Brain pericyte (primary cell): ENCODE measurements at places on chromosomes 3 and 15.
A peak's percentile ranks its signal among the peaks of the same experiment; 100 is the strongest.

GRCh38 chr3:127985655-127986225, 66.5 kb upstream of the SEC61A1 start:
- DNase-seq, result no peak

DNA sequence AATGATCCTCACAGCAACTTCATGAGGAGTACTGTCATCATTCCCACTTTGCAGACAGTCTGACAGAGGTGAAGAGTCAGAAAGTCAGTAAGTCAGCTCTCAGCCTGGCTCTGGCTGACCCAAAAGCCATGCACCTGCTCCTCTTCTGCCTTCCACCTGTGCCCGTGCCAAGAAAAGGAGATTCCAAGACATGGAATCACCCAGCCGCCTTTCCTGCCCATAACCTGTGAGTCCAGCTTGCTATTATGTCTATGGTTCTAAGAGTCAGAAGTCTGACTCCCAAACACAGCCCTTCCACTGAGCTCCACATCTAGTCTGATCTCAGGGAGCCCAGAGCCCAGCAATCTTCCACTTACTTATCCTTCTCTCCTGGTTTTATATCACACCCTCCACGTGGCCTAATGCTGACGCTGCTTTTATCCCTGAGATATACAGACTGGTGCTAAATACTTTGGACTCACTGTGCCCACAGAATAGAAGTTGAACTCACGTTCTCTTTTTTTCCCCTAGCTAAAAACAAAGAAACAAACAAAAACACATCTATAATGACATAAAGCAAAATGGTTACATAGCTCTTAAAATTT, 66.0 kb downstream of the PLD1 start:
- no peak for DNase-seq

DNA sequence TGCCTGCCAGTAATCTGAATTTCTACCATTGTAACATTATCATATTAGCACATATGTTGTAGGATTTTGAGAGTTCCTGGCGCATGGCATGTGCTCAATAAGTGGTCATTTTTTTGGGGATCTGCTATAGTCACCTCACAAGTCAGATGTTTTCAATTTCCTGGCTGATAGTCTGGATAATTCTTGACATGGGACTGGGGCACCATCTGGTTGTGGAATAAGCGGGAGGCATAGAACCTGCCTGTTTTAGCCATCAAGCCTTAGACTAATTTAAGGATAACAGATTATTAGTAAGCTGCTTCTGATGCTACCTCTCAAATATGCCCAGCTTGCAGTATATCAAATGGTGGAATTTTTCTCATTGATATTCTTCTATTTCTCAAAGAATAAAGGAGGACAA, 39.1 kb downstream of the GASK1A start:
- no peak for DNase-seq

- no peak for DNase-seq
Observed at GRCh38 chr15:52288051-52288942, 7.3 kb downstream of the MYO5C start.

GRCh38 chr3:130967281-130967680, 59.3 kb downstream of the ASTE1 start:
- no peak for DNase-seq

GRCh38 chr3:23219117-23219516, 16.0 kb downstream of the UBE2E2 start:
- DNase-seq, result no peak

GRCh38 chr3:52834871-52835501, at the start of gene MUSTN1:
TSS of gene MUSTN1 (minus strand) at chr3:52835019. CDS start at chr3:52834948, 71 bp downstream.
- peak; percentile 65 for DNase-seq

DNA sequence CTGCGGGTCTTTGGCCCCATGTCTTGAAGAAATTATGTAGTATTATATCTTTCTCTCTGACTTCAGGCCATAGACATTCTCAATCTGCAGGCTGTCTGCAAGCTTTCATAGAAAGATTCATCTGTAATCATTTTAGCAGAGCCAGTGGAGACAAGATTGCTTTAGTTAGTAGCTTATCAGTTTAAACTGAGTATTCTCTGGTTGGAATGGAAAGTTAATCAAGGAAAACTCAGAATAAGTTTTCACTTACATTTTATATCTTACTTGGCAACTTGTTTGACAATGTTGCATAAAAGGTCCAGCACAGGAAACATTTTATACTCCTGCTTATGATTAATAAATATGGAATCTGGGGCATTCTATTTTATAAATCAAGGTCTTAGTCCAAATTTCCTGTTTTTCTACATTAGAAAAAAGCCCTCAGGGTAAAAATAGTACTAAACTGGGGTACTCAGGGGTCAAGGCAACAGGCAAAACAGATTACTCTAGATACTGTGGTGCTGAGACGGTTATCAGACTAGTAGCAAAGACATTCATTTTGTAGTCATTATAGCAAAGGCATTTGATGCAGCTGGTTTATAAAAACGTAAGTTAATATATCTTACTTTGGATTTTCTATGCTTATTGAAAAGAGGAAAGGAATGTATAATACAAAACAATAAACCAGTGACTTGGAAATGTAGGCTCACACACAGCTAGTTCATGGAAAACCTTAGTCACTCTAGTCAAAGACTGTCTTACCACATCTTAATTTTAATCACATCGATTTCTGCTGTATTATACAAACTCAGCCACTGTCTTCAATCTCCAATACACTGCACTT, 45.2 kb upstream of the FILIP1L start:
- no peak for DNase-seq
